Hepatocyte (in vitro differentiated cells): ENCODE measurements at places on chromosomes 6 and 20.
A peak's percentile ranks its signal among the peaks of the same experiment; 100 is the strongest.

GRCh38 chr6:157679605-157680580 lies 143.2 kb upstream of the SNX9 start:
- DNase-seq: no peak

DNA sequence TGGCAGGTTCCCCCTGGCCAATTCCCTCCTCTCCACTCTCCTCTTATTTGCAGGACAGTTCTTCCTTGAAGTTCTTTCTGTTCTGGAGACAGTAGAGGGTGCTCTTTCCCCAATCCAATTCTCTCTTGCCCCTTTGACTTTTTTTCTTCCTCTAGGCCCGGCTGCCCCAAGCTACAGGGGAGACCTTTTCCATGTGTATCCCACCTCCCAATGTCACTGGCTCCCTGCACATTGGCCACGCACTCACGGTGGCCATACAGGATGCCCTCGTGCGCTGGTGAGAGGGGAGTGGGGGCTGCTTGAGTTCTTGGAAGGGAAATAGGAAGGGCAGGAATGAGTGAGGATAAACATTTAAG lies 1.5 kb downstream of the VARS2 start:
- peak; percentile 74 for DNase-seq

GRCh38 chr6:137080711-137081110 lies 35.9 kb upstream of the IL20RA start:
- DNase-seq: no peak

DNA sequence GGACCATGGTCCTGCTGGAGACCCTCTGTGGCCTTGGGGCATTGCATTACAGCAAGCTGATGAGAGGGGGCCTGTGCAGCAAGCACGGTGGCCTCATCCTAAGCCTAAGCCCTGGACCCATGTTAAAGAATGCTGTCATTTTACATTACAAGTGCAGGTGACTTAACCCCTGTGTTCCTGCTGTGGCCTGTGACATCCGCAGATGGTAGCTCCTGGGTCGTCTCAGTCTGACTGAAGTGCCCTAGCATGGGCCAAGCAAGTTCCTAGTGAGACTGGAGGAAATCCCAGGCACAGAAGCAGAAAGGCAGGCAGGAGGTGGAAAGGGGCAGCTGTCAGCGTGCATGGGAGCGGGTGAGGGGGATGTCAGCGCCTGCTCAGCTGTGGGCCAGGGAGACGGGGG lies 252.4 kb downstream of the FNDC1 start:
- DNase-seq: no peak

GRCh38 chr20:5172167-5172601 lies 45.4 kb downstream of the CDS2 start:
- no peak for DNase-seq

GRCh38 chr6:152981989-152982903 lies 595 bp downstream of the FBXO5 start:
- DNase-seq: peak; percentile 12

DNA sequence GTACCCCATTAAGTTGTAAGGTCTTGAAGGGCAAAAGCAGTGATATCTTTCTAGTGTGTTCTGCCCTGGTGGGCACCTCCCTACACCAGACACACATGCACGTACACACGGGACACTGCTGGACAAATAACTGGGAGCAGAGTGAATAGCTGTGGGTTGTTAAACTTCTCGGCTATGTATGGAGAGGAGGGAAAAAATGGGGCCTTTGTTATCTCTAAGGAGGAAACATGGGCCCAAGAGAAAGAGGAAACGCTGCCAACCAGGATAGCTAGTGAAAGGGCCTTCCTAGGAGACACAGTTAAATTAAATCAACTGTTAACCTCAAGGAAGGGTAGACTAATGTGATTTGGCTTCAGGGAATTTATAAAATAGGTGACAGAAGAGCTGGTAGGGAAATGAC lies 169.7 kb downstream of the MYLK4 start:
- no peak for DNase-seq
